ENCODE measurements at places on chromosomes 1 and 21.

GRCh38 chr1:206882555-206882954, 14.7 kb upstream of the IL24 start:
- DNase-seq, result no peak

GRCh38 chr1:2226525-2227345, 1.4 kb upstream of the SKI start:
- peak; percentile 46 for DNase-seq

GRCh38 chr1:204145033-204145504, 6.8 kb downstream of the ETNK2 start:
- DNase-seq, result no peak

DNA sequence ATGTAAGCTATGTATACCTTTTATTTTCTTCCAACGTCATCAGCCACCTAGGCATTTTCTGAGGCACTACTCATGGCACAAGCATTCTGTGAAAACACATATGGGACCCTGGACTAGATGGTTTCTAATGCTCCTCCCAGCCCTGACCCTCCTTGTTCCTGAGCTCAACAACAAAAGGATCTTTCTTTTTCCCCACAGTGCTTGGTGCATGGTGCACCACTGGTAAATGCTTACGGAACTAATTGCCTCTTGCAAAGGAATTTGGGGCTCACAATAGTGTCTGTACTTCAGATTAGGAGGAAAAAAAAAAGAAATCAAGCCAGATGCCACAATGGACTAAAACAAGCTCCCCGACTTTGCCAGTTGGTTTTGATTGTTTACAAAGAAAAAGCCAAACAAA, 390.5 kb downstream of the PLPP3 start:
- peak; percentile 35 for DNase-seq

DNA sequence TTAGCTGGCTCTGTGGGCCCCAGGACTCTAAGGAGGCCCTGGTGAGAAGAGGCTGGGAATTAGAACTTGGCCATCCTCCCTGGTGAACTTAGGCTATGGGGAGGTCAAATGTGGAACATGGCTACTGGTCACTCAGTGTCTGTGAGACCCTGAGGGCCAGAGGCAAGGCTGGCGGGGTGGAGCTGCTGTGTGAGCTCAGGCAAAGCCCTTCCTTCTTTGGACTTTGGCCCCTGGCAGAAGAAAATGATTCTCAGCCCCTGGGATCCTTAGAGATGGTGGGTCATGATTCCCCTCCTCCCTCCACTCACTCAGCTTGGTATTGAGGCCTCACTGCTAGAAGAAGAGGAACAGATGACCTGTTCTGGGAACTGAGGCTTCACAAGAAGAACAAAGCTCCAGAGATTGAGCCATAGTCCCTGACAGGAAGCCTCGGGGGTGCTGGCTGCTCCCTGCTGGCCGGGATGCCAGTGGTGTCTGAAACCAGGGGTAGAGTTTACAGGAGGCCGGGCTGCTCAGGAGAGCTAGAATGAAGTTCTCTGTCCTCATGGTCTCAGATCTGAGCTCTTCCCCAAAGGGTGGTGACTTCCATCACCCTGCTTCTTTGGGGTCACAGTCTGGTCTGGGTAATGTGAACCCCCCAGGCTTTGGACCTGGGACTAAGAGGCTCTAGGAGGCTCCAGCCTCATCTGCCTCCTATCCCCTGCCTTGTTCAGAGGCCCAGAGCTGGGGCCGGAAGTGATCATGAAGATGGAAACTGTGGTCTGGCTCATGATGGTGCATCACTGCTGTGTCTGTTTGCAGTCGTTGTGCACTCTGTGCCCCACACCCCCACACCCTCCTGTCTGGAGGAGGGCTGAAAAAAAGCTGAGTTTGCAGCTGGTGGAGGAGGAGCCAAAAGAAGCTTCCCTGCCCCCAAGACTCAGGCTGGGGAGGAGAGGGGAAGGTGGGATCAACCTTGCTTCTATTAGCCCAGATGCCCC, 905 bp downstream of the BTBD19 start:
- DNase-seq, result peak; percentile 48

DNA sequence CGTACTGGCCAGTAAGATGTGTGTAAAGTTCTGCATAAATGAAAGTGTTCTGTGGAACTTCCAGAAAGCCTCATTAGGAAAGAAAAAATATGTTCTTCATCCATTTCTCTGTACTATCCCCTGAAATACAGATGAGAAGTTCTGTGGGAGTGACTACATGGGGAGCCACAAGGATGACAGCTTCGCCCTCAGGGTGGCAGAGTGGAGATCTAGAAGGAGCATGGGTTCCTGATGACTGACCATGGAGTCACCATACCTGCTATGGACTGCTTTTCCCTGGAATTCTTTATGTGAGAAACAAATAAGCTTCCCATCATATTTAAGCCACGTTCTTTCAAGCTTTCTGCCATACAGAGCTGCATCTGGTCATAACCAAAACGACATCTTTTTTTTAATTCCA, 113.9 kb upstream of the RGS1 start:
- no peak for DNase-seq

DNA sequence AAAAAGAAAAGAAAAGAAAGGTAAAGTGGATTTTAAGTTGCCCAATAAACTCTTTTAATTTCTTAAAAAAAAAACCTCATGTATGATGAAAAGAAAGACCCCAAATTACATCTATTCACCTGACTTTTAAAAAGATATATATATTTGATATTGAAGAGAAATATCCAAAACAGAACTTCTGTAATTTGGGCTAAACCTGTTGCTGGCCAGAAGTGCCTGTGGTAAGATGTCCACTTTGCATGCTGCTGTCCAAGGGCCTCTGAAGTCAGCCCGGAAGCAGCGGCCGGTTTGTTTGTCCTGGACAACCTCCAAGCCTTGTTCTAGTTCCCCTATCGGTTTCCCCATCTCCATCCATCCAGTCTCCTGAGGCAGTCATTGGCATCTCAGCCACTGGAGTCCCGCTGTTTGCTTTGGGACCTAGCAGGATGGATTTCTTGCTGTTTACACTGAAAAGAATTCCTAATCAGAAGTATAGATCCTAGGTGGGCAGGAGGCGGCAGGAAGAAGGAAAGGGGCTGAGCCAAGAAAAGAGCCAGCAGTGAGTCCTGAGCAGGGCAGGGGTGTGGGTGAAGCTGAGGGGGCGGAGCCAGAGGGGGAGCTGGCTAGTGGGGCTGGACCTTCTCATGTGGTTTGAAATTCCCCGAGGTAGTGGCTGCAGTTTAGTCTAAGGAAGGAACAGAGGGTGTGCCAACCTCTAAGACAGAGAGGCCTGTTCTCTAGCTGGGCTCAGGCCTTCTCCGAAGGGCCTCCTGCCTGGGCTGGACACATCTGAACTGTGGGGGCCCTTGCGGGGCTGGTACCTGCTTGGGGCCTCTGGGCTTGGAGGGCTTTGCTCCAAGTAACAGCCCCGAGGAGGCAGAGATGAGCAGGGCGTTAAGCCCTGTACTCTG, 3.3 kb downstream of the NCMAP start:
- DNase-seq, result no peak

DNA sequence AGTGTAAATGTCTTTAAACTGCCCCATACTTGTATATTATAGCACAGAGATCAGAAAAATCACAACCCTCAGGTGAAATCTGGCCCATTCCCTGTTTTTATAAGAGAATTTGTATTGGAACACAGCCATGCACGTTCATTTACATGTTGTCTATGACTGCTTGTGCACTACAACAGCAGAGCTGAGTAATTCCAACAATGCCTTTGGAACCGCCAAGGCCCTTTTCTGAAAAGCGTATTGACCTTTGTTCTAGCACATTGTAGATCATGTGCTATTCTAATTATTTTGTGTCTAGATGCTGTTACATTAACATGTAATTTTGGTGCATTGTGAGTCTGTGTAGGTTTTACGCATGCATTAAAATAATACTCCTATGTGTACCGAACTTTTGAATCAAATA, 339.6 kb downstream of the CHRM3 start:
- no peak for DNase-seq

DNA sequence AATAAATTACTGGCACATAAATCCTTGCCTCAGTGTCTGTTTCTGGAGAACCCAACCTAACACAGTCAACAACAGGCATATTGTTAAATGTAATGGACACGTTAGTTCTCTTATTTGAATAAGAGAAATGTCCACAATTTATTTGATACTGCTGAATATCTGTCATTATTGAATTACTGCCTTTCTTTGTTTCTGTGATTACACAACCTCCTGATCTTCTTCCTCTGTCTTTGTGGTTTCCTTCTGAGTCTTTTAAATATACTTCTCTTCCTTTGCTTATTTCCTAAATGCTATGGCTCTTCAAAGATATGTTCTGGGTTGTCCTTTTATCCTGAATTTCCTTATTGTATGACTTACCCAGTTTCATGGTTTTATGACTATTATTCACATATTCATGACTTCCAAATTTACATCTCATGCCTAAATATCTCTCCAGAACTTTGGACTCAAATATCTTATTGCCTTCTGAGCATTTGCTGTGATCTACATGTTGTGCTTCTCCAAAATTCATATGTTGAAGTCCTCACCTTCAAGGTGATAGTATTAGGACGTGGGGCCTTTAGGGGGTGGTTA, 39.9 kb downstream of the MSH4 start:
- DNase-seq, result no peak

- no peak for DNase-seq
Measured at GRCh38 chr1:27377760-27378495, 3.3 kb upstream of the FCN3 start.

GRCh38 chr1:150164224-150164623, 14.5 kb downstream of the PLEKHO1 start:
- DNase-seq, result no peak

- no peak for DNase-seq
Measured at GRCh38 chr1:75731881-75732280, 7.4 kb downstream of the ACADM start.

DNA sequence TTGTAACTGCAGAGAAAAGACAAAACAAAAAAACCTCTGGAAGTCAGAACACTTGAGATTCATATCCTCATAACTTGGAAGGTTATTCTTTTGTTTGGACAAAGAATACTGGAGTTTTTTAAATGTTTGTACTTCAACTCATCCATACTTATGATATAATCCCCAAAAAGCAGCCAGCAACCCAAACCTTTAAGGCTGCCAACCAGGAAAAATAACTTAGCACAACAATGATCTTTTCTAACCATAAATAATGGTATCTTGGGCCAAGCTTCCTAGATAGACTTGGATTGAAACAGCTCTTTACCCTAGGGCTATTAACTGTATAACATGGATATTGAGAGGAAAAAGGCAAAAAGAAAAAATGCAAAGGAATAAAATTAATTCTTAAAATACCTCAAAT, 335.1 kb downstream of the LTN1 start:
- DNase-seq, result peak; percentile 42

GRCh38 chr1:55233145-55233777, 18.1 kb upstream of the USP24 start:
- DNase-seq, result no peak

DNA sequence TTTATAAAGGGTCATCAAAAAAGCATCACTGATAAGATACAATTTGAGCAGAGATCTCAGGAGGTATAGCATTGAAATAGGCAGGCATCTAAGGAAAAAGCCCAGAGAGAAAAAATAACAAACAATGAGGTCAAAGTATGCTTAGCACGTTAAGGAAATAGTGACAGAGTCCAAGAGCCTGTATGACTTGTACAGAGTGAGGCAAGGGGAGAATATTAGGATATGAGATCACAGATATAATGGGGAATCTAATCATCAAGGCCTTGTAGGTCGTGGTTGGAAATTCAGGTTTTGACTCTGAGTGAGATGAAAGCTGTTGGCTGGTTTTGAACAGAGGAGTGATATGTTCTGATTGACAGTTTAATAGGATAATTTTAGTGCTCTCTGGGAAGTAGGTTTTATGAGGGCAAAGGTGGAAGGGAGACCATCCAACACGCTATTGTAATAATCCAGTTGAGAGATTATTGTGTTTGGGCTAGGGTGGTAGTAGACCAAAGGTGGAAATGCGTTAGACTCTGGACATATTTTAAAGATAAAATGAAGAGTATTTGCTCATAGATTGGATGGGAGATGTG, 644.6 kb upstream of the TMPRSS15 start:
- no peak for DNase-seq

- peak; percentile 74 for DNase-seq
Measured at GRCh38 chr1:246587606-246588005, 21.4 kb downstream of the CNST start.

GRCh38 chr1:205936846-205937586, 6.2 kb downstream of the SLC26A9 start:
- DNase-seq, result no peak

GRCh38 chr1:114150016-114150415, 3.7 kb downstream of the SYT6 start:
- DNase-seq, result no peak

GRCh38 chr1:66434096-66434495, 99.9 kb upstream of the SGIP1 start:
- DNase-seq, result no peak

DNA sequence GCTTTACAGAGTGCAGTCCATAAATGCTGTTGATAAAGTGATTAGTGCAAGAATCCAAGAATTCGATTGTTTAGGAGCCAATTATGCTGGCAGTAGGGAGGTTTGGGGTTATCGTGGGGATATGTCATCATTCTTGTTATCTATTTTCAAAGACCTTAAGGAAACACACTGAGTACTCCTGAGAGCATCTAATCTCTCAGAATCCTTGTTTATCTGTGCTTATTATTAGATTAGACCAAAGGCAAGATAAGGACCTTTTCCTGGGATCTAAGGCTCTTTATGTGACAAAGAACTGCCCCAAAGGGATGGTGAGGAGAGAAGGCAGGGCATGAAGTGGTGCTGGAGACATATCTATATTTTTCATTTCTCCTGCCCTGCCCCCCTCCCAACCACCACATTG, 139.1 kb downstream of the TSEN15 start:
- no peak for DNase-seq

DNA sequence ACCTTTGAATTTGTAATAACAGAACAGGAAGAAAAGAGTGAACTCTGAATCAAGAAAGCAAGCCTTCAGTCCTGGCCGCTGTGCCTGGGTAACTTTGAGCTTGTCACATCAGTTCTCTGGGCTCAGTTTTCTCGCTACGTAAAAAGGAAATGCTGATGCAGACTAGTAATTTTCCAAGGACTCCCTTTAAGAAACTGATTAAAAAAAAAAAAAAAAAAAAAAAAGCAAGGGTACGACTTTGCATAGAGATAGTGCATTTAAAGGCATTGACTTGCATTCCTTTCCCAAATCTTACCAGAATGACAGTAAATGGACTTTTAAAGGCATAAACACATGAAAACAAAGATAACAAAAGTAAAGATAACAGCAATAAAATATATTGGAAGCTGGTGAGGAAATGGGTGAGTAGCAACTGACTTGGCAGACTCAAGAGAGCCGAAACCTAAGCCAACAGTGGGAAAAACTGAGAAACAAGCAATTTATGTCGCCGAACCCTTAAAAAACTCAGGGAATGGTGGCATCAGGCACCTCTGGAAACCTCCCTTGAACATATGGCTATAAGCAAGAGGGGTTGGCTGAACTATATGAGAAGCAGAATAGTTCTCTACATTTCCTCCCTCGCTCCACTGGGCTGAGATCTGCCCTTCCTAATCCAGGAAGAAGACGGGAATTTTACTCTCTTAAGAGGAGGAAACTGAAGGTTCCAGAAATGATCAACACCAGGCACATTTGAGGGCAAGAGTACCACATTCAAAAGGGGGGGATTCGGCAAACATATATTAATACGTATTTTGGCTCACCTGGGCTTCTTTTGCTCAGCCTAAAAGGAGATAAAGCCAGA, 189.2 kb downstream of the CDC7 start:
- DNase-seq, result no peak

Data from eye (tissue), 1 donor.